ENCODE measurements at places on chromosomes 7 and 10.

DNA sequence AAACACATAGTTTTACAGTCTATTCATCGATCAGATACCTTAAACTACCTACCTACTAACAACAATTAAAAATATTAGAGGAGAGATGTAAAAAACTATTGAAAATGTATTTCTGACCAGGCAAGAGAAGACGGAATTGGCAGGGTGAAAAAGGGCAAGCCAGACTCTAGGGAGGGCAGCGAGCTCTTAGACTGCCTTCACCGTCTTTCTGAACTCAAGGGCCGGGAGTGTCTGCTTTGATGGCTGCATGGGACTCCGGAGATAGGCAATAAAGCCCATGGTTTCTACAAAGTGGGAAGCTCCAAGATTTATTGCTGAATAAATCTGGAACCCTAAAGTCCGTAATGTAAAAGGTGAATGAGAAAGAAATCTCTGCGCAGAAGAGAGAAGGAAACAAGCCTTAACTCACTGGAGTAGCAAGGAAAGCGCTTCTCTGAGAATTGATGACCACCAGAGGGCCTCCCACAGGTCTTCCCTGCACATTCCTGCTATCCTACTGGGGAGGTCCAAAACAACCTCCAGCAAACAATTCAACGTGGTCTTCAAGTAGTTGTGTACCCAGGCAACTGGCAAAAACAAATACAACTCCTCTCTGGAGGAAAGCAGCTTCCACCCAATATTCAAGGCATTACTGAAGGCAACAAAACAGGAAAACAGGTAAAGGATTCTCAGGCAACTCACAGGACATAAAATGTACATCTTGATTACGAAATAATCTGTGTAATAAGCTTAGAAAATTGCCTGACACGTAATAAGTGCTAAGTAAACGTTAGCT is 181.3 kb downstream of the SDK1 start:
- no peaks in the 10 kb centered on the region for H3K4me1 ChIP-seq
- H3K27me3 ChIP-seq: no peaks in the 10 kb centered on the region
- no peaks in the 10 kb centered on the region for H3K36me3 ChIP-seq
- no peak overlapping the region for H3K27ac ChIP-seq

- H3K4me1 ChIP-seq: peaks cover 17% of the 10 kb centered on the region
- DNase-seq: no peak
- peak overlapping the region; percentile 63 for H3K27ac ChIP-seq
- peaks cover 4% of the 10 kb centered on the region for H3K36me3 ChIP-seq
- no peak overlapping the region for H3K4me3 ChIP-seq
- peaks cover 6% of the 10 kb centered on the region for H3K27me3 ChIP-seq
Observed at GRCh38 chr10:72886621-72887020, 6.9 kb upstream of the OIT3 start.

DNA sequence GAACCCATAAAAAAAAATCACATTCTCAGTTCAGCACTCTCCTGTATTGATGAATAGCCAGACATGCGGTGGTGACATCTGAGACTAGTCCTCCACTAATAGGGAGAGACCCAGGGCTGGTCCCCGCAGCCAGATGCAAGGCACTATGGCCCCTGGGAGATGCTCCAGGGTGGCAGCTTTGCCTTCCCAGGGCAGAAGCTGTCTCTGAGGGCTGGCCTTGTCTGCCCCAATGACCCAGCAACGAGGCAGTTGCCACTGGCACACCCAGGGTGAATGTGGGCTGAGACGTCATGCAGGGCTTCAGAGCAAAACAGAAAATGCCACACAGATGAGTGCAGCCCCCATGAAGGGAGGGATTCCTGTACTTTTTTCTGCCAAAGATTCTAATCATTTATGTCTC is 50.1 kb upstream of the GDF10 start:
- no peak for DNase-seq
- no peaks in the 10 kb centered on the region for H3K27me3 ChIP-seq
- no peaks in the 10 kb centered on the region for H3K36me3 ChIP-seq
- peaks cover 20% of the 10 kb centered on the region for H3K4me1 ChIP-seq
- H3K4me3 ChIP-seq: no peak overlapping the region

- H3K4me1 ChIP-seq: peaks cover 29% of the 10 kb centered on the region
- H3K4me3 ChIP-seq: peak overlapping the region; percentile 84
- H3K36me3 ChIP-seq: peaks cover 6% of the 10 kb centered on the region
Observed at GRCh38 chr7:149145031-149145845, 2.0 kb upstream of the ZNF398 start.

DNA sequence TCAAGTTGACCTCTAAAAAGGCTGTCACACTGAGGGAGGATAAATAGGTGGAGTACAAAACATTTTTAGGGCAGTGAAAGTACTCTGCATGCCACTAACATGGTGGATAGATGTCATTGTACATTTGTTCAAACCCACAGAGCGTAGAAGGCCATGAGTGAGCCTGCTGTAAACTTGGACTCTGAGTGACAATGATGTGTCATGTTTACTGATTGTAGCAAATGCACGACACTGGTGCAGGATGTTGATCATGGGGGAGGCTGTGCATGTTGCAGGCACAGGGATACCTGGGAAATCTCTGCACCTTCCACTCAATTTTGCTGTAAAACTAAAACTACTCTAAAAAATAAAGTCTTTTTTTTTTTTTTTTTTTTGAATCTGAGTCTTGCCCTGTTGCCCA is 52.5 kb upstream of the GRID1 start:
- H3K27me3 ChIP-seq: no peaks in the 10 kb centered on the region
- no peaks in the 10 kb centered on the region for H3K36me3 ChIP-seq
- H3K4me3 ChIP-seq: no peak overlapping the region
- peaks cover 21% of the 10 kb centered on the region for H3K4me1 ChIP-seq

DNA sequence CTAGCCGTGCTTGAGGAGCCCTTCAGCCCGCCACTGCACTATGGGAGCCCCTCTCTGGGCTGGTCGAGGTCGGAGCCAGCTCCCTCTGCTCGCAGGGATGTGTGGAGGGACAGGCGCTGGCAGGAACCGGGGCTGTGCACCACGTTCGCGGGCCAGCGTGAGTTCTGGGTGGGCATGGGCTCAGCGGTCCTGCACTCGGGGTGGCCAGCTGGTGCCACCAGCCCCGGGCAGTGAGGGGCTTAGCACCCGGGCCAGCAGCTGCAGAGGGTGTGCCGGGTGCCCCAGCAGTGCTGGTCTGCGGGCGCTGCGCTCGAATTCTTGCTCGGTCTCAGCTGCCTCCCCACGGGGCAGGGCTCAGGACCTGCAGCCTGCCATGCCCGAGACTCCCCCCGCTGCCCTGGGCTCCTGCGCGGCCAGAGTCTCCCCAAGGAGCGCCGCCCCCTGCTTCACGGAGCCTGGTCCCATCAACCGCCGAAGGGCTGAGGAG is 90.8 kb upstream of the NRG3 start:
- H3K4me1 ChIP-seq: no peaks in the 10 kb centered on the region
- H3K27me3 ChIP-seq: no peaks in the 10 kb centered on the region
- no peak overlapping the region for H3K4me3 ChIP-seq
- peak; percentile 0 for DNase-seq
- H3K36me3 ChIP-seq: no peaks in the 10 kb centered on the region

DNA sequence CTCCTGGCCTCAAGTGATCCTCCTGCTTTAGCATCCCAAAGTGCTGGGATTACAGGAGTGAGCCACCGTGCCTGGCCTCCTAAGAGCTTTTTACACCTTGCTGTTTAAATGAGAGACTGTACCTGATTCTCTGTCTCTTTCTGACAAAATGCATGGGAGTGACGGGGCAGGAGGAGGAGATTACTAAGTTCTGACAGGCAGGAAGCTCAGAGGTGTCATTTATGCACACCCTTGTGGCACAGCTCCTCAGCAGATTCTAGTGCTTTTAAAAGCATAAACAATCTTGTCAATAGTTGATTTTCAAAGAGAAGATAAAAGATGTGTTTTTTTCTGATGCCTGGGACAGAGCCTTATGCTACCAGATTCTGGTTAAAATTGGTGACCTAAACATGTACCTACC is 39.7 kb upstream of the STEAP4 start:
- H3K27ac ChIP-seq: no peak overlapping the region
- H3K27me3 ChIP-seq: peaks cover 37% of the 10 kb centered on the region
- no peak for DNase-seq
- no peaks in the 10 kb centered on the region for H3K36me3 ChIP-seq
- no peak overlapping the region for H3K4me3 ChIP-seq
- no peaks in the 10 kb centered on the region for H3K4me1 ChIP-seq

GRCh38 chr7:87218796-87219544 is 562 bp downstream of the TMEM243 start:
- H3K27me3 ChIP-seq: peaks cover 11% of the 10 kb centered on the region
- H3K4me1 ChIP-seq: peaks cover 38% of the 10 kb centered on the region
- peak; percentile 31 for DNase-seq
- peak overlapping the region; percentile 97 for H3K4me3 ChIP-seq
- H3K36me3 ChIP-seq: peaks cover 10% of the 10 kb centered on the region

DNA sequence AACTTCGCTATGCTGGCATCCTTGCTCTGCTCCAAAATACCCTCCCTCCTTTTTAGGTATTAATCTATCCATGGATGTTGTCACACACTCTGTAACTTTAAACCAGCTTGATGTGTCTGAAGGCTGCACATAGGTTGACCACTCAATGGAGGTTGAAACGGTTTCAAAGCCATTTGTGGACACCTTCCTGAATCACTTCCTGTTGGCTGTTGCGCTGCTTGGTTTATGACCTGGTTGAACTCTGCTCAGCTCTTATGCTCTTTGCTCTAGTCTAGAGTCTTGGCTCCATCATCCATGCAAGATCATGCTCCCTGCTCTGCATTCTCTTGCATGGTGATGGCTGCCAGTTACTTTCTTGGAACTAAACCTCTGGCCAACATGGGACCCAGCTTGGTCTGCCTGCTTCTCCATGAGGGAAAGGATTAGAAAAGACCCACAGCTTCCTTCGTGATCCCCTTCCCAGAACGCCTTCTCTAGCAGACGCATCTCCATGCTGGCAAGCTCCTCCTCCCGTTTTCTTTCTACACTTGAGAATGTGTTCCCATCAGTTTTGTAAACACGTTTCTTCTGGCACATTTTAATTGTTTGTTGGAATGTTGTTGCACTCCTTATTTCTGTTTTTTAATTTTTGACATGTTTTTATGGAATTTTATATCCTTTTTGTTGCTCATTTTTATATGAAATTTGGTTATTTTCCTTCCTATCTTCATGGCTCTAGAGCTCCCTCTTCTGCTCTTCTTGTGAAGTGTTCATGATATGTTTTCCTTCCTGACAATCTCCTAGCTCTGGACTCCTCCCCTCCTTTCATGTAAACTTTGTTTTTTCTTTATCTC is 149.8 kb downstream of the XPNPEP1 start:
- no peak overlapping the region for H3K27ac ChIP-seq
- no peaks in the 10 kb centered on the region for H3K27me3 ChIP-seq
- H3K36me3 ChIP-seq: no peaks in the 10 kb centered on the region

DNA sequence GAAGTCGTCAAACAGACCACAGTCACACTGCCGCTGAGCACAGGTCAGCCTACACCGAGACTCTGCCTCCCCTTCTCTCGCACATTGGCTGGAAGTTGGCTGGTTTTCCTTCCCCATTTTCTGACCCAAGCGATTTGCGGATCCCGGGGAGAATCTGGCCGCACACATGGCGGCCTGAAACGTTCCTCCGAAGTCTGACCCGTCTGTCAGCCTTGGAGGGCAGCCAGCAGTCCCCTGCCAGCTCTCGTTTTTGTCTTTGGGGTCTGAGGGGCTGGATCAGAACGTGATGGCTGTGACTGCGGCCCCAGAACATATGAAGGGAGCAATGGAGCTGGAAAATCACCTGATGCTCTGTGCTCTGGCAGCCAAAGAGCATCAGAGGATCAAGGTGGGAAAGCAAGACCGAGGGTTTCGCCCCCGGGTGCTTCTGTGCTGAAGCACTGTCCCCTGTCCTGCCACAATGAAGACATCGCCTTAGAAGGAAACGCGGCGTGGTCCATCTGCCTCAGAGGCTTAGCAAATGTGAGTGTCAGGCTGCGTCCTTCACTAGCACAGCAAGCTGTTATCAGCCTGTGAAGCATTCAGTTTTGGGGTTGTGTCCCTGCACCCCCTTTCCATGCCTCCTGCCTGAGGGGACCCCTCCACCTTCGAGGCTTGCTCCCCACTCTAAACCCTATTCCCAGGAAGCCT is 119.3 kb upstream of the SHH start:
- peaks cover 8% of the 10 kb centered on the region for H3K4me1 ChIP-seq
- no peak overlapping the region for H3K27ac ChIP-seq
- no peak overlapping the region for H3K4me3 ChIP-seq
- no peaks in the 10 kb centered on the region for H3K36me3 ChIP-seq
- DNase-seq: no peak

DNA sequence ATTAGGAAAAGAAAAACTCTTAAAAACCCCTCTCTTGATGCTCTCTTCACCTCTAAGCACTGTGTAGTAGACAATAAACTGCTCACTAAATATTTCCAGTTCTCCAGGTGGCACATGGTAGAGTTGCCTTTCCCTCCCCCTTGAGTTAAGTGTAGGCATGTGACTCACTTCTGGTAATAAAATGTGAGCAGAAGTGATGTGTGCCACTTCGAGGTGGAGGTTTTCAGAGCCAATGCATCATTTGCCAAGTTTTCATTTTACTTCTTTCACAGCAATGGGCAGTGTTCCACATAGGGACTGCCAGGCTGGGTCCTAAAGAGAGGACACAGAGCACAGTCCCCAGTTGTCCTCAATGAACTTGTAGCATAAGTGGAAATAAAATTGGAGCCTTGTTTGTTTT is 131.6 kb upstream of the NPY start:
- no peaks in the 10 kb centered on the region for H3K4me1 ChIP-seq
- H3K4me3 ChIP-seq: no peak overlapping the region
- H3K36me3 ChIP-seq: peaks cover 6% of the 10 kb centered on the region
- no peak for DNase-seq

GRCh38 chr10:11335167-11335652 is 276.2 kb downstream of the USP6NL start:
- peaks cover 45% of the 10 kb centered on the region for H3K4me1 ChIP-seq
- no peak for DNase-seq
- no peak overlapping the region for H3K4me3 ChIP-seq
- H3K27me3 ChIP-seq: no peaks in the 10 kb centered on the region
- peaks cover 8% of the 10 kb centered on the region for H3K36me3 ChIP-seq

- no peak overlapping the region for H3K27ac ChIP-seq
- peaks cover 35% of the 10 kb centered on the region for H3K27me3 ChIP-seq
- no peaks in the 10 kb centered on the region for H3K36me3 ChIP-seq
- DNase-seq: no peak
Observed at GRCh38 chr10:84076540-84077195, 62.6 kb upstream of the GHITM start.

- no peaks in the 10 kb centered on the region for H3K4me1 ChIP-seq
- no peaks in the 10 kb centered on the region for H3K27me3 ChIP-seq
- DNase-seq: no peak
- H3K27ac ChIP-seq: no peak overlapping the region
Observed at GRCh38 chr7:69585169-69585568, 13.1 kb upstream of the AUTS2 start.

DNA sequence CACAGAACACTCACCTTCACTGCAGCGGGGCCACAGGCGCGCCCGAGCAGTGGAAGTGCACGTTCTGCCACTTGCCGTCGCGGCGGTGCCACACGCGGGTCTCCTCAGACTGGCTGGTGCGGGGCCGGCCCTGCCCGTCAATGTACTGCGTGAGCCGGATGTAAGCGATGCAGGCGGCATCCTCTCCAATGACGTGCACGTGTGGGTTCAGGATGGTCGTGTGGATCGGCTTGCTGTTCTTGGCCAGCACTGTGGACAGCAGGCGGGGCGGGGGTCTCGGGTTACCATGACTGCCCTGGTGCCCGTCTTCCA is 19.2 kb downstream of the YKT6 start:
- no peak overlapping the region for H3K27ac ChIP-seq
- no peaks in the 10 kb centered on the region for H3K36me3 ChIP-seq
- no peak overlapping the region for H3K4me3 ChIP-seq
- no peak for DNase-seq
- no peaks in the 10 kb centered on the region for H3K4me1 ChIP-seq

- H3K4me3 ChIP-seq: peak overlapping the region; percentile 51
- peaks cover 87% of the 10 kb centered on the region for H3K4me1 ChIP-seq
- H3K27ac ChIP-seq: peak overlapping the region; percentile 95
Observed at GRCh38 chr10:7184660-7185366, 226.0 kb downstream of the SFMBT2 start.

Measured in activated T-cell treated with anti-CD3 and anti-CD28 coated beads, Interleukin-2, amount 50 U/mL, for 72 hours (primary cell).